ENCODE measurements at places on chromosomes 16 and 17.

DNA sequence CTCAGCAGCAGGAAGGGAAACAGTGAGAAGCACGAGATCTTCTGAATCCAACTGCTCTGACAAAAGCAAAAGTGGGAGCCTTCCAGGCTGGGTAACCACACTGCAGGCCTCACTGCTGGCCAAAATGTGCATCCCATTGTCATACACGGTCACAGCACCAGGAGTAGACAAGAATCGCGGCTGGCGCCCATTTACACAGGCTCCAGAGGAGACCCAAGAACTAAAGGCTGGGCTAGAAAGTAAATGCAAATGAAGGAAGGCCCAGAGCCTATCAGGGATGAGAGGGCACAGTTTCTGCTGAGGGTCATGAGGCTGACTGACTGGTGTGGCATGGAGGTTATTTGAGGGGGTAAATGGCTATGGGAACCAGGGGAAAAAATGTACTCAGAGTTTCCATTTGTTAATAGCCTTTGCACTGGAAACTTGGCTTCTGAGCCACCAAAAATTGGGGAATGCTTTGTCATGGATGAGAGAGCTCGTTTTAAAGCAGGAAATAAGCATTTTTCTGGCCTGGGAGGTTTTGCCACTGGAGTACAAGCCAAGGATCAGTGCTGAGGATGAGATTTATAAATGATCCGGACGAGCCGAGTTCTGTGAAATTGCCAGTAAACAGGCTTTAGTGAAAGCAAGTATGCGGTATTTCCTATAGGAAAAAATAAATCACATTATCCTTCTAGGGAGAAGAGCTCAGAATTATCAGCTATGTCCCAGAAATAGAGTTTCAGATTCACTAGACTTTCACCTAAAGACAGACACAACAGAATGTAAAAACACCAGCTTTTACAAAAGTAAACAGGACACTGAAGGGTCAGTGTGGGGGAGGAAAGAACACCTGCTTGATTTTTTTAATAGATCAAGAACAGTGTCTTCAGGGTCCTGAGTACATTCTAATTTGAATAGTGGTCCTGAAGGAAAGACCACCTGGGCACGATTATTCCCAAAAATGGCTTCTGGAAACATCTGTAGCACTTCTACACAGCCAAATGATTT is 66.9 kb upstream of the GSG1L start:
- H3K4me3 ChIP-seq, result no peak overlapping the region
- peaks cover 11% of the 10 kb centered on the region for H3K4me1 ChIP-seq
- peak overlapping the region; percentile 84 for H3K27ac ChIP-seq
- DNase-seq, result no peak
- H3K36me3 ChIP-seq, result peaks cover 78% of the 10 kb centered on the region

DNA sequence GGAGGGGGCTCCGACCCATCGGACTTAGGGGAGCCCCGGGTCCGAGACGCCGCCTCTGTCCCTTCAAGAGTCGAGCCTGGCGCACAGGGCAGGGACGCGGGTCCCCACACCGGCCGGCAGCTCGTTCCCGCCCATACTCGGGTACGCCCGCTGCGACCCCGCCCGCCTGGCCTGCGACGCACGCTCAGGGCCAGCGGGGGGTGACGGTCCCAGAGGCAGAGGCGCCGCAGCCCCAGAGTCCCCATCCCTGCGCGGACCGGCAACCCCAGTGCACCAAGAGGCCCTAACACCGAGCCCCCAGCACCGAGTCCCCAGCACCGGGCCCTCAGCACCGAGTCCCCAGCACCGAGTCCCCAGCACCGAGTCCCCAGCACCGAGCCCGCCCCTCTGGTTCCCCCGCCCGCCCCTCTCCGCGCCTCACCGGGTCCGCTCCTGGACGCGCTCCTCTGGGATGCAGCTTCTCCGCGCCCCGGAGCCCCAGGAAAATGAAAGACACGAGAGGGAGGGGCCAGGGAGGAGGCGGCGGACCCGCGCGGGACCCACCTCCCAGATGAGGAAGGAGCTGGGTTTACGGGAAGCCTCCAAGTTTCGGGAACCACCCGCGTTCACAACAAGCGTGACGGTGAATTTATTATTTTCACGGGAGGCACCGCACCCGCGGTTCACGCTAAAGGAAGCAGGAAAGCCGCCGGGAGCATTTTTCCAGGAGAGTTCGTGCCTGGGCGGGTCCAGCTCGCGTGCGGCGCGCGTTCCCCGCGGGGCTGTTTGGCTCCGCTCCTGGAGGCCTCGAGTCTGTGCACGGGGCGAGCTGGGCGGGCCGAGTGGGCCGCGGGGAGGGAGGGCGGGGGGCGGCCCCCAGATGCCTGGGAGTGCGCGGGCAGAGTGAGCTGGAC is at the start of gene SECTM1:
SECTM1 (minus strand) TSS at position 488 of the 893 bp plus-strand sequence. CDS start 6,526 bp downstream, outside the sequence.
- peaks cover 22% of the 10 kb centered on the region for H3K4me1 ChIP-seq
- no peaks in the 10 kb centered on the region for H3K27me3 ChIP-seq
- peaks cover 4% of the 10 kb centered on the region for H3K36me3 ChIP-seq
- peak within 1 kb of the TSS; percentile 99 for H3K4me3 ChIP-seq

DNA sequence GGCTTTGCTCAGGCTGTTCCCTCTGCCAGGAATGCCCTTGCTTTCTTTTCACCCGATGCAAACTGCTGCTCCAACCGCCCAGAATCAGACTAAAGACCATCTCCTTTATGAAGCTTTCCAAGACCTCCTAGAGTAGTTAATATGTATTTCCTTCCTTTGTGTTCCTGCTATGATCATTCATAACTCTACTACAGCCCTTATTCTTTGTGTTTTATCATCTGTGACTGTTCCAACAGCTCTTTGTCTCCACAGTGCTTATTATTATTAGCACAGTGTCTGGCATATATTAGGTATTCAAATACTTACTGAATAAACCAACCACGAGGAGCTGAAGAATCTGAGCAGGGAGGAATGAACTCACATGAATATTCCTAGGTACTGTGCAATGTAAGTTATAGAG is 7.6 kb downstream of the PSME3IP1 start:
- no peaks in the 10 kb centered on the region for H3K27me3 ChIP-seq
- H3K4me1 ChIP-seq, result peaks cover 14% of the 10 kb centered on the region
- no peak for DNase-seq

- H3K4me3 ChIP-seq, result peak overlapping the region; percentile 74
- H3K36me3 ChIP-seq, result no peaks in the 10 kb centered on the region
- H3K27me3 ChIP-seq, result no peaks in the 10 kb centered on the region
- DNase-seq, result no peak
- H3K27ac ChIP-seq, result peak overlapping the region; percentile 90
These were observed 25.1 kb upstream of the ADGRG1 start for GRCh38 chr16:57603115-57604024.

DNA sequence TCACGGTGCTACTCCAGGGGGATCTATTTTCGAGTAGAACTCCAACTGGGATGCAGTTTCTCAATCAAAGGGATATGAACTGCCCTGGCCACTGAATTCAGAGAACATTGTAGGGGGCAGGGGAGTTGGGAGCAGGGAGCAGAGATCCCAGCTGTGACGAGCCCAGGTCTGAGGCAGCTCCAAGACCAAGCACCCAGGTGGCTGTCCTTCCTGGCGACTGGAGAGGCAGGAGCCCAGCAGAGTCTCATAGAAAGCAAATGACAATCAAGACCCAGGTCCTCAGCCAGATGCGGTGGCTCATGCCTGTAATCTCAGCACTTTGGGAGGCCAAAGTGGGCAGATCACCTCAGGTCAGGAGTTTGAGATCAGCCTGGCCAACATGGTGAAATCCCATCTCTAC is 60.1 kb downstream of the TK2 start:
- H3K27ac ChIP-seq, result no peak overlapping the region
- DNase-seq, result no peak
- no peak overlapping the region for H3K4me3 ChIP-seq
- peaks cover 5% of the 10 kb centered on the region for H3K4me1 ChIP-seq
- no peaks in the 10 kb centered on the region for H3K27me3 ChIP-seq

GRCh38 chr16:539901-540530 is 12.5 kb downstream of the CAPN15 start:
- peaks cover 20% of the 10 kb centered on the region for H3K36me3 ChIP-seq
- no peaks in the 10 kb centered on the region for H3K27me3 ChIP-seq
- DNase-seq, result no peak
- peaks cover 6% of the 10 kb centered on the region for H3K4me1 ChIP-seq

GRCh38 chr17:47205419-47205963 is 3.7 kb upstream of the MYL4 start:
- DNase-seq, result peak; percentile 58
- peak overlapping the region; percentile 57 for H3K27ac ChIP-seq
- H3K27me3 ChIP-seq, result no peaks in the 10 kb centered on the region
- H3K36me3 ChIP-seq, result no peaks in the 10 kb centered on the region
- H3K4me1 ChIP-seq, result peaks cover 38% of the 10 kb centered on the region

GRCh38 chr17:78330570-78331224 is 29.2 kb downstream of the SOCS3 start:
- H3K4me3 ChIP-seq, result no peak overlapping the region
- DNase-seq, result no peak
- no peak overlapping the region for H3K27ac ChIP-seq
- H3K27me3 ChIP-seq, result no peaks in the 10 kb centered on the region

GRCh38 chr16:65244787-65245186 is 122.9 kb upstream of the CDH11 start:
- no peak overlapping the region for H3K4me3 ChIP-seq
- H3K27me3 ChIP-seq, result no peaks in the 10 kb centered on the region

GRCh38 chr16:86050591-86051367 is 151.8 kb downstream of the IRF8 start:
- DNase-seq, result no peak
- H3K36me3 ChIP-seq, result no peaks in the 10 kb centered on the region
- no peak overlapping the region for H3K27ac ChIP-seq
- no peak overlapping the region for H3K4me3 ChIP-seq
- H3K4me1 ChIP-seq, result no peaks in the 10 kb centered on the region

DNA sequence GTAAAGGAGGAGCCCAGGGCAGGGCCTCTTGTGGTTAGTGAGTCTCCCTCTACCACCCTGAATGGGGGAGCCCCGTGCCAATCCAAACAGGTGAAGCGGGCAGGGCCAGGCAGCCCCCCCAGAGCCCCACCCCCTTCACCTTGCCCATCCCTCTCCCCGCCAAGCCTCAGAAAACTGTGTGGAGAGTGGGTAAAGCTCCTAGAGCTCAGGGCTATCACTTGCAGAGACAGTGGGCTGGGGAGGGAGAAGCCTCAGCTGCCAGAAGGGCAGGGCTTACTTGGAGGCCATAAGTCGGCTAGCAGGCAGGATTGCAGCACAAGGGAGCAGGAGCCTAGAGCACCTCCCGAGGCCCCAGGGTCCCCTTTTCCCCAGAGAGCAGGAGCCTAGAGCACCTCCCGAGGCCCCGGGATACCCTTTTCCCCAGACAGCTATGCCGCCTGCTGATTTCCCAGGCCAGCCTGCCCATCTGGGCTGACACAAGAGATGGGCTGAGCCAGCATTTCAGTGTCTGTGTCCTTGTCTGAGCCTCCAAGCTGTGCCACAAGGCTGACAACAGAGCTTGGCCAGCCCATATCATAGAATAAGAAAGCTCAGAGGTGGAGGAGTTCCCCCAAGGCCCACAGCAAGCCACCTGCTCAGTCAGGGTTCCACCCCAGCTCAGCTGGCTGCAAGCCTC is 6.7 kb upstream of the KRT14 start:
- no peaks in the 10 kb centered on the region for H3K4me1 ChIP-seq
- no peak for DNase-seq
- no peak overlapping the region for H3K27ac ChIP-seq
- H3K27me3 ChIP-seq, result peaks cover 74% of the 10 kb centered on the region

- H3K27ac ChIP-seq, result peak overlapping the region; percentile 80
- DNase-seq, result no peak
- H3K4me3 ChIP-seq, result peak overlapping the region; percentile 56
- peaks cover 19% of the 10 kb centered on the region for H3K4me1 ChIP-seq
These were observed 5.9 kb downstream of the MEOX1 start for GRCh38 chr17:43655693-43656255.

- H3K27me3 ChIP-seq, result no peaks in the 10 kb centered on the region
- H3K4me3 ChIP-seq, result no peak overlapping the region
- H3K36me3 ChIP-seq, result no peaks in the 10 kb centered on the region
- H3K27ac ChIP-seq, result no peak overlapping the region
These were observed 56.3 kb downstream of the LMF1 start for GRCh38 chr16:914440-914839.
